Endothelial cell of umbilical vein (primary cell): ENCODE measurements at places on chromosomes 3 and 15. TPM values are rescaled to one million over a fixed set of nuclear protein-coding genes. Genes with fewer than 3 reads are reported as not detected.

OSTN gene
- not detected in 2 replicates for total RNA-seq

MEIS2 gene
- total RNA-seq = 22.5 and 27.1 TPM in 2 replicates

ITIH1 gene
- total RNA-seq = not detected in 2 replicates

SLC24A5 gene
- not detected in 2 replicates for total RNA-seq

EPB42 gene
- total RNA-seq = not detected in 2 replicates

CIDEC gene
- total RNA-seq = not detected in 2 replicates

AP3B2 gene
- total RNA-seq = not detected in 2 replicates

DNA sequence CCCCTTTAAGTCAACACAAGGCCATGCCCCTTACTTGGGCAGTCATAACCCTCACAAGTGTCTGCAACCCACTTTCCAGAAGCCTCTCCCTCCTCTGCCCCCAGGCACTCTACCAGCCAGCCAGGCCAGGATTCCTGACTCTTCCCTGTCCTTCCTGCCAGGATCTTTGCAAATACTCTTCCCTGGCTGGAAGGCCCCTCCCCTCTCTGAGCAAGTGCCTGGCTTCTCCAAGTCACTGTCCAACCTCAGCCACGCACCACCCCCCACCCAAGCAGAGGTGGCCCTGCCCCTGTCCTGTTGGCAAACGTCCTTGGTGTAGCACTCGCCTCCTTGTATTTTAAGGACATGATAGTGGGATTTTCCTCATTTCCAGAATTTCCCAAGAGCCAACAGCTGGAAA lies 54.7 kb upstream of the USP3 start:
- H3K27me3 ChIP-seq = no peaks in the 10 kb centered on the region
- H3K4me1 ChIP-seq = no peaks in the 10 kb centered on the region
- H3K36me3 ChIP-seq = no peaks in the 10 kb centered on the region
- no peak overlapping the region for H3K4me3 ChIP-seq
- no peak for DNase-seq
- no peak overlapping the region for H3K27ac ChIP-seq

- no peaks in the 10 kb centered on the region for H3K27me3 ChIP-seq
- H3K27ac ChIP-seq = no peak overlapping the region
- H3K36me3 ChIP-seq = no peaks in the 10 kb centered on the region
- peaks cover 45% of the 10 kb centered on the region for H3K4me1 ChIP-seq
These were observed 104.5 kb downstream of the ECT2 start for GRCh38 chr3:172855037-172855436.

GRCh38 chr3:120304616-120305015 lies 19.6 kb upstream of the GPR156 start:
- DNase-seq = no peak
- no peaks in the 10 kb centered on the region for H3K27me3 ChIP-seq
- H3K27ac ChIP-seq = no peak overlapping the region
- no peak overlapping the region for H3K4me3 ChIP-seq
- no peaks in the 10 kb centered on the region for H3K36me3 ChIP-seq
- H3K4me1 ChIP-seq = no peaks in the 10 kb centered on the region

GRCh38 chr3:153714016-153714415 lies 407.2 kb upstream of the ARHGEF26 start:
- DNase-seq = no peak
- H3K4me3 ChIP-seq = no peak overlapping the region
- no peaks in the 10 kb centered on the region for H3K27me3 ChIP-seq
- H3K27ac ChIP-seq = no peak overlapping the region

- H3K4me3 ChIP-seq = no peak overlapping the region
- DNase-seq = no peak
- no peak overlapping the region for H3K27ac ChIP-seq
- H3K27me3 ChIP-seq = peaks cover 3% of the 10 kb centered on the region
- H3K4me1 ChIP-seq = no peaks in the 10 kb centered on the region
These were observed 30.2 kb downstream of the RPLP1 start for GRCh38 chr15:69482686-69483256.

- peak; percentile 42 for DNase-seq
- no peaks in the 10 kb centered on the region for H3K36me3 ChIP-seq
- H3K27me3 ChIP-seq = no peaks in the 10 kb centered on the region
- H3K4me3 ChIP-seq = no peak overlapping the region
- peaks cover 20% of the 10 kb centered on the region for H3K4me1 ChIP-seq
These were observed 5.8 kb downstream of the ISLR start for GRCh38 chr15:74179101-74179841.

DNA sequence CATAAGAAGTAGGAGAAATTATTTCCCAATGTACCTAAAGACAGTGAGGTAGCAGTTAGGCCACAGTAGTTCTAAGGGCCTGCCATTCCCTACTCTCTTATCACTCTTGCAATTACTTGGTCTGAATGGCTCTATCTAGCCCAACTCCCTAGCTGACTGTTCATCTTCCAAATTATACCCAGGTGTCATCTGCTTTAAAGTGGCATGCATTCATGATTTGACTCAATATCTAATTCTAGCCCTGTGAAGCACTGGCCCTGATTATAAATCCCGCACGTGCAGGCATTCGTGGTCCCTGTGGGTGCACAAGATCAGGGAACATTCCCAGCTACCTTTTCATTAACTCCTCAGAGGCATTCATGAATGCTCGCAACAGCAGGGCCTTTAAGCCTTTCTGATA lies 43.1 kb upstream of the ZNF774 start:
- H3K4me3 ChIP-seq = no peak overlapping the region
- peaks cover 2% of the 10 kb centered on the region for H3K27me3 ChIP-seq
- DNase-seq = no peak
- H3K4me1 ChIP-seq = no peaks in the 10 kb centered on the region

DNA sequence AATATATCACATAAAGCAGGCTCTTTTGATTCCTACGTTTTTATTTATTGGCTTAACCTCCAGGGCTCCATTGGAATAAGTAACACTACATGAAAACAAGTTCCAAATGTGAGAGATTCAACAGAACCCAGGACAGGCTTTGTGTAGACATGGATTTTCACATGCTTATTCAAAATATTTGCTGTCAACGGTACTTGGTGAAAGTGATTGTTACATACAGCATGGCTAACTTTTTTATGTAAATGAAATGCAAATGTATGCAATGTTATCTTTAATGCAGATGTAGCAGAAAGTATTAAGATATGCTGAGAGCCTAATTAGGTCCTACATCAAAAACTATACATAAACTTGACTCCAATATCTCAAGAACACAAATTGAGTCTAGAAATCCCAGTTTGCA lies 212.0 kb downstream of the RORA start:
- no peak for DNase-seq
- H3K27me3 ChIP-seq = no peaks in the 10 kb centered on the region
- H3K36me3 ChIP-seq = no peaks in the 10 kb centered on the region
- no peaks in the 10 kb centered on the region for H3K4me1 ChIP-seq

DNA sequence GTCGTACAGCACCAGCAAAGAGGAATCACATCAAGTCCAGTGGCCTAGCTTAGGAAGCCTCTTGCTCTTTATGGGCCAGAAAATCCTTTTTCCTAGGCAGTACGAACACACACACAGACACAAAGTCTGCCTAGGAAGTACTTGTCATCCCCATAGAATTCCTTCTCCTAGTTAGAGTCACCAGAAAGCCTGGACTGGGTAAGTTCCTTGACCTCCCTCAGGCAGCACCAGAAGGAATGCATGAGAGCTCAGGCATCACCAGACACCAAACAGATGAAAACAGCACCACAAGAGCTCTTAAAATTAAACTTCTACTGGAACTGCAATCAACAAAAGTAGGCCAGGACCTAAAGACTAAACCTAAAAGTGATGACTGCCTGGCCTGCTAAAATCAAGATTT lies 192.9 kb upstream of the CCDC54 start:
- H3K4me1 ChIP-seq = no peaks in the 10 kb centered on the region
- no peak overlapping the region for H3K4me3 ChIP-seq
- no peak for DNase-seq
